8988T (cell line): ENCODE measurements at places on chromosomes 1 and 21.

GRCh38 chr1:30538226-30538992 is 185.0 kb downstream of the MATN1 start:
- no peak for DNase-seq

DNA sequence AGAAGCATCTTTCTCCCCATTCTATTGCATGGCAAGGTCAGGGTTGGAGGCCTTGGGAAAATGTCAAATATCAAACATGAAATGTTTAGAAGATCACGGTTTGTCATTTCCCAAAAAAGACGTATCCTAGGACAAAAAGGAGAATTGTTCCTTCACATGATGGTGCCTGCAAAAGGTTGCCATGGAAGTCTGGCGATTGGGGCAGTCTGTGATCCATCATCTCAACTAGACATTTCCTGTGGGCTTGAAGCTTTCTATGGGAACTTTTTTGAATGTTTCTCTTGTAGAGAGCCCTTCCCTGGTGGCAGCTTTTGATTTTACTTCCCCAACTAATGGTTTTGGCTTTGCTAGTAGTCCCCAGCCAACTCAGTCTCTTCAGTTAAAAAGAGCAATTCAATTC is 106.3 kb downstream of the TGFB2 start:
- DNase-seq = no peak

GRCh38 chr1:21260405-21261125 is 29.7 kb downstream of the ECE1 start:
- no peak for DNase-seq

DNA sequence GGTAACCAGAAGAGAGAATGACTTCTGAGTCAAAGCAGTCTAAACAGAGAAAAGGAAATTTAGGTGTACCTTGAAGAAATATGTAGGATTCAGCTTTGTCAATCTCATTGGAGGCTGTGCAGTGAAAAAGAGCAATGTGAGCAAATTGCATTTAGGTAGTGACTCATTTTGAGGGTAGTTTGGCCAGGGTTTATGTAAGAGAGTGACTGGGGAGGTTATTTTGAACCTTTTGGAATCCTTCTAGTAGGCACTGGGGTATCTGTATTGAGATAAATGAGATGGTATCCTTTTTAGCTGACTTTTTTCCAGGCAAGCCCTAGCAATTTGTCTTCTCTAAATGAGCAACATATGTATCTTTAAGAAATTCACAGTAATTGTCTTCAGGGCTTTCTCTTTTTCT is 95.9 kb downstream of the DISP1 start:
- no peak for DNase-seq

DNA sequence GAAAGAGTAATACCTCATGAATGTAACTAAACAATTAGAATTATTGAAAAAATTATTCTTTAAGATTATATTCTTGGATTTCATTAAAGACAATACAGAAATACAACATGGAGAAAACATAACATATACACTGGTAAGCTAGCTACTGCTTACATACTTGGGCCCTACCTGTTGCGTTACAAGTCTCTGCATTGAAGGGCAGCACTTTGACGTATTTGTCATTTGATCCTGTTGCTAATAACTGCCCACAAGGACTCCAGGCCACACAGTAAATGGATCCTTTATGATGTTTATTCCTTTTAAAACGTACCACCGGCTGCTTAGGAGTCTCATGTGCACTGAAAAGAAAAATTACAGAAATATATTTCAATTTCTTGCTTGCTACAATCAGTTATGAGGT is 19.8 kb upstream of the CLCC1 start:
- DNase-seq = no peak

DNA sequence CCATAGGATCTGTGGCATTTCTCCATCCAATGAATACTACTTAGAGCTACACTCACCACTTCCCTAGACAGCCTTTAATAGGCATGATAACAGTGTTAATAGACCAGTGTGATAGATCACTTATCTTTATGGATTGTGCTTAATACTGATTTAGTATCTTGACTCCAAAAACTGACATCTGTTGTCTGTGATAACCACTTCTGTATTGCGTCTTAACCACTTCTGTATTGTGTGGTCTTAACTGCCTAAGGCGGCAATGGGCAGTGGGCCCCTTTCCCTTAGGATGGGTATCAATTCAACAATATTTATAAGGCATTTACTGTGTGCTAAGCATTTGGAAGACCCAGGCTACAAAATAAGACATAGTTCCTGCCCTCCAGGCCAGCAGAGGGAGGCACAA is 32.0 kb upstream of the RCAN3 start:
- no peak for DNase-seq

GRCh38 chr1:94805912-94806311 is 14.2 kb upstream of the SLC44A3 start:
- no peak for DNase-seq

- no peak for DNase-seq
Measured at GRCh38 chr1:25569597-25570396, 26.4 kb downstream of the LDLRAP1 start.
